Foreskin keratinocyte (primary cell): ENCODE measurements at places on chromosomes 16 and 17. TPM values are rescaled to one million over a fixed set of nuclear protein-coding genes. Genes with fewer than 3 reads are reported as not detected.

- no peak for DNase-seq
These were observed 140.6 kb upstream of the NUDT7 start for GRCh38 chr16:77581706-77582105.

DNA sequence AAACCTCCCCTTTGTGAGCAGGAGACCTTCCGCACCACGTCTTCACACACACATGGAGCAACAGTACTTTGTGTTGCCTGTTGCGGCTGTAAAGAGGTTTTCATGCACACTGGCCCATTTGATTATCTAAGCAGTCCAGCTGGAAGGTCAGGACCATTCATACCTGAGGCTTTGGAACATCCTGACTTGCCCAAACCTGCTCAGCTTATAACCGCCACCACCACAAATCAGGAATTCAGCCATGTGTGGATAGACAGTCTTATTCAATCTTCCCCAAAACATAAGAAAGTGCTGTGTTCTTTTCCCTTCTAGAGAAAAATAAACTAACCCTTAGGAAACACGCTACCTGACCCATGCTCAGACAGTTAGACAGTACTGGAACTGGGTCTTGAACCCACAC is 81.6 kb upstream of the XYLT1 start:
- DNase-seq, result peak; percentile 94

DNA sequence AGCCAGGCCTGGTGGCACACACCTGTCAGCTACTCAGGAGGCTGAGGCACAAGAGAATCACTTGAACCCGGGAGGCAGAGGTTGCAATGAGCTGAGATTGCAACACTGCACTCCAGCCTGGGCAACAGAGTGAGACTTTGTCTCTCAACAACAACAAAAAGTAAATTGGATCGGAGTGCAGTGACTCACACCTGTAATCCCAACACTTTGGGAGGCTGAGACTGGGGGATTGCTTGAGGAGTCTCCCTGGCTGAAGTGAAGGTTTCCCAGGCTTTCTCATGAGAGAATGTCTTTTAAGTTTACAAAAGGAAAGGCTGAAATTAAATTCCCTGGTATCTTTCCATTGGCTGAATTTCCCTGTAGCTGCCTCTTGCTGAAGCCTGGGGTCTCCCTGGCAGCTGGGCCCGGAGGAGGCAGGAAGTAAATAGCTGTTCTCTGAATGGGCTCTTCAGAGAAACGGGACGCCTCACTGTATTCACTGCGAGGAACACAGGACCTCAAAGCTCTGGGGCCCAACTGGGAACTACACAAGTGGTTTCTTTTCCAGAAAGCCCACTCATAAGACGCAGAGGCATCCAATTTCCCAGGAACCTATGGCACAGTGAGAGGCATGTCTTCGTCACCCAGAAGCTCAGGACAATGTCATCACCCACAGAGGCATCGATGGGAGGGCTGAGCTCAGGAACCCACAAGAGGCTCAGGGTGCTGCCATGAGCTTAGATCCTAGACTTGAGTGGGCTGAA is 77.4 kb upstream of the SMURF2 start:
- no peak for DNase-seq

GRCh38 chr16:48790151-48790550 is 180.2 kb upstream of the N4BP1 start:
- no peak for DNase-seq

- no peak for DNase-seq
These were observed 17.0 kb downstream of the VPS53 start for GRCh38 chr17:697682-698081.

DNA sequence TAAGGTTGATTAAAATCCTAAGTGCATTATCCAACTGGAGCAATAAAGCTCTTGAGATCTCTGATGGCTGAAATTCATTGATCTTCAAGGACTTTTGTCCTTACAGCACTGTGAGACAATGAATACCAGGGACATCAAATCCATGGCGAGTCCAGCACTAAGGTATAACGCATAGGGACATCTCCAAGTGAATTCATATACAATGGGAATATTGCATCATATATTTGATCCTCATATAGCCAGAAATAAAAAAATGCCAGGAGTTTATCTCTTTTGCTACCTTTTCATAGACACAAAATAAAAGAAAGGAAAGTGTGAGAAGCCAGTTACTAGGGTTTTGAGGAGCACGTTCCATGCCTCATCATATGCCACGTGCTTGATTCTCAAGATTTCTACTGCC is 112.5 kb upstream of the CDH13 start:
- no peak for DNase-seq

- no peak for DNase-seq
These were observed 59.4 kb downstream of the NUP93 start for GRCh38 chr16:56789360-56789759.

DNA sequence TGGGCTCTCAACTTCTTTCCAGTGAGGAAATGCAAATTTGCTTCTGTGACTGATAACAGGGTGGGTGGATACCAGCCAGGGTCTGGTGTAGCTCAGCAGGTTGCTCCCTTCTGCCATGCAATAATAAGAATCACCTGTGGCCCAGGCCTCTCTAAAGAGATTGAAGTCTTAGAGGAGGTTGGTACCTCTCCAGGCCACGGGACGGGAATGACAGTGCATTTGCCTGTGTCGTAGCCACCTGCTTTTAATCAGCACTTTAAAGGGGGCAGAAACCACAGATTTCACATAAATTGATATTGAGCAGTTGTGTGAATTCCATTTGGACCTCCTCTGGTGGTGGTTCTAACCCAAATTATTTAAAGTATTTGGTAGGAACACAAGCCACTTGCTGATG is 246.9 kb downstream of the PRKCA start:
- no peak for DNase-seq

GRCh38 chr17:43530288-43531081 is 15.7 kb downstream of the ETV4 start:
- DNase-seq, result peak; percentile 39

GRCh38 chr16:82357237-82357636 is 187.2 kb upstream of the MPHOSPH6 start:
- no peak for DNase-seq

DNA sequence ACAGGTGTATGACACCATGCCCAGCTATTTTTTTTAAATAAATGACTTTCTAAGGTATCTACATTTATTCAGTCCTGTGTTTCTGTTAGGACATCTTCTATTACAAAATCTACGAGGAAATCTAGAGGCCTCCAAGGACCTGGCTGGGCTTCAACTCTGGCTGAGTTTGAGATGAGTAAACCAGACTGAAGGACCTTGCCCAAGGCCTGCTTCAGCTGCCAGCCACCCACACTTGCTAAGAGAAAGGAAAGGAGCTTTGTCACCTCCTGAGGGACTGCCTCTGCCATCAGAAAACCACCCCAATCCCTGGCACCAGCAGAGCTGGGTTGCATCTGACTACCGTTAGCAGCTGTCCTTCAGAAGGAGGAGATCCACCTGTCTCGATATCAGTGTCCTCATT is 1.3 kb upstream of the MYO1D start:
- DNase-seq, result no peak

DNA sequence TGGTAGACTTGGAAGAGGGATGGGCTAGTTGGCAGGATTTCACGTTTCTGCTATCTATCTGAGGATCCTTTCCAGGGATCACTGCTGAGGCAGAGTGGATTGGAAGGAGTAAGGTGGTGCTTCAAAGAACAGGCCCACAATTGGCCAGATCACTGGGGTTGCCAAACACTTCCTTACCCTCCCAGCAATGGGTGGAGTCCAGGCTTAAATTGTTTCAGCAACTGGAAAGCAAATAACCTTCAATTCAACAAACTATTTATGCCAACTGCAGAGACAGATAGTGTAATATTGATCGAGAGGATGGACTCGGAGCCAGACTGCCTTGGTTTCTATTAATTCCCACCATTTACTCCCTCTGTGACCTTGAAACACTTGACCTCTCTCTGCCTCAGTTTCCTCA is 2.1 kb downstream of the ARRB2 start:
- no peak for DNase-seq

GRCh38 chr16:63943566-63943965 is 1178.3 kb downstream of the CDH11 start:
- DNase-seq, result no peak

DNA sequence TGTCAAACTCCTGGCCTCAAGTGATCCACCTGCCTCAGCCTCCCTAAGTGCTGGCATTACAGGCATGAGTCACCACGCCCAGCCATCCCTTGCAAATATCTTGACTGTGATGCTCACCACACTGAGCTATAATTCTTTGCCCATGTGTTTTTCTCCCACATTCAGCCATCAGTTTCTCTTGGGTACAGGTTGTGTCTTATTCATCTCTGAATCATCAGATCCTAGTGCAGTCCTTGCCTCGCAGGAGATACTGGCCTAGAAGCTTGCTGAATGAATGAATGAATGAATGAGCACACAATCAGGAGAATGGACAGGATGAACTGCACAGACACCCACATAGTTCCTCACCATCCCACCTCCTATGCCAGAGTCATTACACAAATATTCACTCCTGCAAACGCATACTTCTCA is 24.4 kb upstream of the ETV4 start:
- DNase-seq, result peak; percentile 95

DNA sequence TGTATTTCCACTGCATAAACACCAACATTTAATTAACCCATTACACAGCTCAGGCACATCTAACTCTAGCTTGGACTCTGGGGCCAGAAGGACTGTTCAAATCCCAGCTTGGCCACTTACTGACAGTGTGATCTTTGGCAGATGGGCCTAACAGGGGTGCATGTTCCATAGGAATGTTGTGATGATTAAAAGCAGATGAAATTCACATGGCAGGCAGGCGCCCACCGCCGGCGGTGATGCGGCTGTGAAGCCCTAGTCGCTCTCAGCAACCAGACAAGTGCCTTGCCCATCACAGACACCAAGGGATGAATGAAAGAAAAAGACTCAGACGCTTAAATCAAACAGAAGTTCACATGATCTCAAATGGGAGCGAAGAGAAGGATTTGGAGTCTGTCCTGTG is 84.6 kb upstream of the WSB1 start:
- no peak for DNase-seq

DNA sequence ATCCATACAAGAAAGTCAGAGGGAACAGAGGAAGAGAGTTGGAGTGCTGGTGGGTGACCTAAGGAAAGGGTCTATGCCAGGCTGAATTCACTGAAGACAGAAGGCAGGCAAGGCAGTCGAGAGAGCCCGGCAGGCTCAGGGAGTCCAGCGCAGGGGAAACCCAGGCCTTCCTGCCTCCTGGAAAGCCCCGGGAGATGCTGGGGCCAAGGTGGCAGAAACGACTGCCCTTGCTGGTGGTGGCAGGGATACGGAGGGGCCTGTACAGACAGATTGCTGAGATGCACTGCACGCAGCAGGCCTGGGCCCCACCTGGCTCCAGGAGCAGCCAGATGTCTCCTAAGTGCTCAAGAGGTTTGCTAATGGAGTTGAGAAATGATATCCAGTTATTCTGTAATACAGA is 59.8 kb downstream of the GTF3C1 start:
- no peak for DNase-seq

DNA sequence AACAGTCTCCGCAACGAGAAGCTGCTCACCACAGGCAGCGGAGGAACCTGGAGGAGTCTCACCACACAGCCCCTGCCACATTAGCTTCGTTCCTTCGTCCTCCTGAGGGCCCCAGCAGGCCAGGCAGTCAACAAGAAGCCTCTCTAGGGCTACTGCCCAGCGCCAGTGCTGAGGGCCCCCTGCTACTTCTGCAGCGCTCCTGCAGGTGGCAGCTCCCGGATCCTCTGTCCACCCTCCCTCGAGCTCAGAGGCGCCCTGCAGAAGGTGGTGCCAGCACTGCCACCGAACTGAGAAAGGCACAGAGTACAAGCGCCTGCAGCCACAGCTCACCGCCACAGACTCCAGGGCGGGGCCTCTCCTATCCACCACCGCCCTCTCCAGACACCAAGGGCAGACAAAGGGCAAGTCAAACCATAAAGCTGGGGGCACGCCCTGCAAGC is 27.3 kb downstream of the KDM8 start:
- no peak for DNase-seq

DNA sequence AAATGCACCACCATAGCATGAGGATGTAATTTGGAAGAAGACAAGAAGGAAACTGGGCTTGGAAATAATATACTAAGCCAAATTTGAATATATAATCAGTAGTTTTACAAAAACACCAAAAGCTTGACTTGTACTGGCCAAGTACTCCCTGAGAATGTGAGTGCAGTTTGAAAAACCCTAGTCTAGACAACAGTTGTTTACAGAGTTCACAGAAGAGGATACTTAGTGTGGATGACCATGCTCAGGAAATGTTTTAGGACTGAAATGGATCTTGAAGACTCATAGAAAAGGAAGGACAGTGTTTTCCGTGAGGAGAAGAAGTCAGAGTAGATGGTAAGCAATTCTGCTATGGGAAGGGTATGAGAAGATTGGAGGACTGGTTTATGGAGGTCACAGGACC is 1.9 kb upstream of the CDYL2 start:
- DNase-seq, result no peak

GRCh38 chr16:30658731-30659506 is 688 bp downstream of the FBRS start:
- DNase-seq, result peak; percentile 97

- DNase-seq, result no peak
These were observed 8.3 kb downstream of the XYLT2 start for GRCh38 chr17:50354198-50354597.

GRCh38 chr17:58565389-58566311 is 51.2 kb upstream of the MTMR4 start:
- DNase-seq, result peak; percentile 57

- DNase-seq, result no peak
These were observed 249.2 kb downstream of the FOXL1 start for GRCh38 chr16:86827521-86827920.

- no peak for DNase-seq
These were observed 164.0 kb upstream of the MAF start for GRCh38 chr16:79764415-79765110.

DNA sequence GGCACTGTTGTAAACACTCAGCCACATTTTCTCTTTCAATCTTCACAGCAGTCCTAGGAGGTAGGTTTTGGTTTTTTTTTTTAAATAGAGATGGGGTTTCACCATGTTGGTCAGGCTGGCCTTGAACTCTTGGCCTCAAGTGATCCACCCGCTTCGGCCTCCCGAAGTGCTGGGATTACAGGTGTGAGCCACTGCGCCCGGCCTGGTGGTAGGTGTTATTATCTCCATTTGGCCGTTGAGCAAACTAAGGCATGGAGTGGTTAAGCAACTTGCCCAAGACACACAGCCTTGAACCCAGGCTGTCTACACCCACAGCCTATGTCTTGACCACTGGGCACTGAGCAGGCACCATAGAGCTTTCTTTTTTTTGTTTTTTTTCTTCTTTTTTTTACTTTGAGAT is 8.6 kb downstream of the SGCA start:
- no peak for DNase-seq

- no peak for DNase-seq
These were observed 16.9 kb downstream of the PDZD9 start for GRCh38 chr16:21984062-21984461.

UBE2Z gene
- 56.1 and 61.8 TPM in 2 replicates for polyA plus RNA-seq

ALOX15 gene
- not detected in 2 replicates for polyA plus RNA-seq

UBN1 gene
- 8.8 and 10.5 TPM in 2 replicates for polyA plus RNA-seq

CDH3 gene
- 357 and 445 TPM in 2 replicates for polyA plus RNA-seq

TBC1D3I gene
- polyA plus RNA-seq, result 0.03 TPM in 1 of 2 replicates, not detected in the other

HOXB6 gene
- polyA plus RNA-seq, result not detected in 2 replicates

MPP3 gene
- polyA plus RNA-seq, result 4.1 and 5.5 TPM in 2 replicates

PROCA1 gene
- polyA plus RNA-seq, result 0.45 and 0.76 TPM in 2 replicates

TLCD2 gene
- 0.27 and 0.30 TPM in 2 replicates for polyA plus RNA-seq

SERPINF2 gene
- 1.3 and 1.8 TPM in 2 replicates for polyA plus RNA-seq

AURKB gene
- 96.4 and 131 TPM in 2 replicates for polyA plus RNA-seq

NSF gene
- polyA plus RNA-seq, result 7.2 and 8.1 TPM in 2 replicates

GFAP gene
- 0.13 and 0.17 TPM in 2 replicates for polyA plus RNA-seq

NXPH3 gene
- polyA plus RNA-seq, result 1.4 and 2.2 TPM in 2 replicates
